ENCODE measurements at places on chromosomes 11 and 22. TPM values are rescaled to one million over a fixed set of nuclear protein-coding genes. Genes with fewer than 3 reads are reported as not detected.

The ANGPTL5 gene
- not detected for total RNA-seq

The ABCC8 gene
- 23.9 TPM for total RNA-seq

The KRTAP5-1 gene
- not detected for total RNA-seq

The MFRP gene
- total RNA-seq, result not detected

The MUC2 gene
- not detected for total RNA-seq

The PDGFB gene
- total RNA-seq, result 6.7 TPM

The GGT1 gene
- 16.9 TPM for total RNA-seq

The ZNF215 gene
- 3.8 TPM for total RNA-seq

The NTM gene
- total RNA-seq, result 4.2 TPM

The ASCL2 gene
- 1.6 TPM for total RNA-seq

The CALCB gene
- not detected for total RNA-seq

The KIRREL3 gene
- total RNA-seq, result 0.26 TPM

The C11orf87 gene
- total RNA-seq, result 1.4 TPM

The BCO2 gene
- total RNA-seq, result 3.6 TPM

The GAL gene
- 2.2 TPM for total RNA-seq

The CD248 gene
- total RNA-seq, result 0.22 TPM

The TRIM22 gene
- 0.89 TPM for total RNA-seq

The ARRB1 gene
- 36.0 TPM for total RNA-seq

The TYR gene
- total RNA-seq, result not detected

The PGR gene
- not detected for total RNA-seq

The FAM83F gene
- 21.3 TPM for total RNA-seq

The SLC22A9 gene
- total RNA-seq, result not detected

The MARK2 gene
- 59.1 TPM for total RNA-seq

The ALG8 gene
- total RNA-seq, result 60.4 TPM

The CEND1 gene
- not detected for total RNA-seq

The OR5B21 gene
- not detected for total RNA-seq

The C22orf42 gene
- total RNA-seq, result 13.9 TPM

The WNT7B gene
- total RNA-seq, result 4.3 TPM

The NPAS4 gene
- total RNA-seq, result not detected

The OR51B5 gene
- total RNA-seq, result 0.44 TPM

The PSMA1 gene
- 147 TPM for total RNA-seq

The INPP5J gene
- 17.9 TPM for total RNA-seq

The OR4S1 gene
- total RNA-seq, result not detected

The RFPL2 gene
- 1.0 TPM for total RNA-seq

The ACCS gene
- total RNA-seq, result 33.5 TPM

The INCENP gene
- total RNA-seq, result 58.0 TPM

Data from progenitor cell of endocrine pancreas (in vitro differentiated cells).